ELR (cell line): ENCODE measurements at places on chromosomes 1 and 21.

- DNase-seq, result no peak
These were observed 54.1 kb downstream of the TMPRSS15 start for GRCh38 chr21:18349468-18349867.

- DNase-seq, result peak; percentile 92
These were observed 96.6 kb downstream of the ZFYVE9 start for GRCh38 chr1:52238474-52238873.

- DNase-seq, result peak; percentile 3
These were observed 14.3 kb upstream of the PROK1 start for GRCh38 chr1:110436635-110437034.

DNA sequence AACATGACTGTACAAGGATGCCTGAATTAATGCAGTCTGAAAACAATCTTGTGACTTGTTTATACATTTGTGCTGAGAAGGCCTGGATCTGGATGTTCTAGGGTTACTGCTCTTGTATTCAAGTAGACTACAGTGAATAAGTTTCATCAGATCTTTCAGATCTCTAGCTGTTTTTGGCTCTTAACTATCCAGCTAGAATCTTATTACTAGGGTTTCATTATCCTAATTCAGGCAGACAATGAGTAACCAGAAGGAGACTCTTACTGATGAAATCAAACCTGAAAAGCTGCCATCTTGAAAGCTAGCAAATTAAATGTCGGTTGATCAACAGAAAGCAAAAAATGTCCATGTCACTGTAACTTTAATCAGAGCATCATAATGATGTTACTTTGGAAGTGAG lies 112.5 kb upstream of the KCNK2 start:
- DNase-seq, result no peak

GRCh38 chr1:229164348-229164747 lies 106.6 kb upstream of the RAB4A start:
- DNase-seq, result no peak

DNA sequence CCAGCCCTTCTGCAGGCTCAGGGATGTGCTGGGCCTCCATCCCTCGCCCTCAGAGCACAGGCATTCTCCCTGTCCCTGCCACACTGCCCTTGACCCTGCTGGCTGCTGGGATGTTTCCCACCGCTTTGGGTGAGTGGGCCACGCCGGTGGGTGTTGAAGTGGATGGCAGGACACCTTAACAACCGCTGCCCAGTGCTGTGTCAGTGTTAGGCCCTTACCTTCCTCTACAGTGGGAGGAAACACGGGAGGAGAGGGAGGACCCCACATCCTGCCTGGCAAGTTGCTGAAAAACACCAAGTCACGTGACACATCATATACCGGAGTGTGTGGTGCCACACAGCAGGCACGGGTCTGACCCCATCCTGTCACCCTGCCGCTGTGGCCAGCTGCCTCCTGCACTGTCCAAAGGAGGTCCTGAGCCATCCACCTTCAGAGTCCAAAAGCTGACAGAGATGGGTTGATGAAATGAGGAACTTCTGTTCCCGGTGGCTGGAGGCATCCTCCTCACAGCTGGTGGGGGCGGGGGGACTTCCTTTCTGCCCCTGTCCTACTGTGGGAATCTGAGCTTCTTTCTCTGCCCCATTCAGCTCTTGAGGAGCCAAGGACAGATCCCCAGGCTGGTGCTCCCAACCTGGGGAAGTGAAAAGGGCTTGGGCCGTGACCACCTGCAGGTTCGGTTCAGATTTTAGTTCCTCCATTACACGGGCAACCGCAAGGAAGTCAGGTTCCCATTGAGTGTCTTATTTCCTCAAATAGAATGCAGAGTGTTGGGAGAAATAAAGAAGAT lies 3.2 kb upstream of the THEMIS2 start:
- no peak for DNase-seq

DNA sequence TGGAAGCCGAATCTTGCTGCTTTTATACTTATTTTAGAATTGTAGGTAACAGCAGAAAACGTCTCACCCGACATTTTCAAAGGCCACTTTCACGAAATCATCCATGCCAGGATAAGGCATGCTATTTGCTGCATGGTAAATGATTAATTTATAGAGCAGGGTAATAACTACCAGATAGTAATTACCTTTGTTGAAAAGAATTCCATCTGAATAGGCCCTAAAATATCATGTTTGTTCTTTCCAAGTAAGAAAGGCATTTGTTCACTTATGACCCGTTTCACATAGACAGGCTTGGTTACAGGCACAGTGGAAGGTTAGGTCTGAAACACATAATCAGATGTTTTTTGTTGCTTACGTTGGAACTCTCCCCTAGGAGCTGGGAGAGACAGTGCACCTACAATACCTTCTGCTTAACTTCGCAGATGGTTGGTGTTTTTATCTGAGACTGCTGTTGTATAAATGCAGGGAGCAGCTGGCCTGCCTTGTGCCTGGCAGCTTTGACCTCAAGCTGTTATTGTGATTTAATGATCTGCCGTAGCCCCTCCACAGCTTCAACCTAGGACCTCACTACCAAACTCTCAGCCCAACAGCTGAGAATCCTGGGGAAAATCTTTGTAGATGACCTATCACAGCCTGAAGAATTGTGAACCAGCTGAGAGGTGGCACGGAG lies 1.6 kb downstream of the SLC44A3 start:
- DNase-seq, result no peak
